Activated T-cell treated with anti-CD3 and anti-CD28 coated beads, Interleukin-2, amount 50 U/mL, for 4 hours (primary cell): ENCODE measurements at places on chromosomes 4 and X. TPM values are rescaled to one million over a fixed set of nuclear protein-coding genes. Genes with fewer than 3 reads are reported as not detected.

The DDX60 gene
- total RNA-seq: 3.9 TPM

The STBD1 gene
- 0.23 TPM for total RNA-seq

The PCYT1B gene
- total RNA-seq: not detected

The UNC5C gene
- not detected for total RNA-seq

The NWD2 gene
- not detected for total RNA-seq

The MAGEE2 gene
- not detected for total RNA-seq

The NAA11 gene
- not detected for total RNA-seq

The HTRA3 gene
- total RNA-seq: not detected

The C4orf51 gene
- not detected for total RNA-seq

The ZFYVE28 gene
- 7.1 TPM for total RNA-seq

The PABPC1L2A gene
- total RNA-seq: not detected

The GAGE12H gene
- not detected for total RNA-seq

The RIBC1 gene
- 0.43 TPM for total RNA-seq

The GPR173 gene
- not detected for total RNA-seq
